ENCODE measurements at places on chromosomes 4 and X.

- DNase-seq: no peak
Observed at GRCh38 chrX:40433160-40433559, 147.6 kb upstream of the ATP6AP2 start.

- no peak for DNase-seq
Observed at GRCh38 chr4:89070041-89070440, 13.1 kb upstream of the FAM13A start.

GRCh38 chrX:119899125-119899524 is 3.4 kb downstream of the AKAP14 start:
- no peak for DNase-seq

DNA sequence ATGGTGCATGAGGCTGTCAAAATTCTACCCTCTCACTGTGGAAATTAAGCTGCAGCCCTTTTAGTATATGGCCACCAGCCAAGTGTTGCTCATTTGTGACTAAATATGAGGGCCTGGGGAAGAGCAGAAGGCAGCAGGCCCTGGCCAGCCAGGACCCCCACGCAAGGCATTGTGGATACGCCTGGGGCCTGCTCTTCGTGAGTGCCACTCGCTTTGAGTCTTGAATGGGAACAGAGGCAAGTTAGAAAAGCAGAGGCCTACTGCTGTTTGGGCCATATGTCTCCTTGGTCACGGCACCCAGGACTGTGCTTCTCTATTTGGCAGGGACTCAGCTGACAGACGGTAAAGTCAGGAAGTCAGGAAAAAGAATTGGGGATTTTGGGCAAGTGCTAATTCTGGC is 10.9 kb downstream of the RTL5 start:
- DNase-seq: no peak

GRCh38 chrX:96841325-96841724 is 42.4 kb upstream of the RPA4 start:
- no peak for DNase-seq

- no peak for DNase-seq
Observed at GRCh38 chrX:119684916-119685224, 8.1 kb downstream of the SEPTIN6 start.

- no peak for DNase-seq
Observed at GRCh38 chr4:70236125-70236524, 6.3 kb upstream of the CSN3 start.

- no peak for DNase-seq
Observed at GRCh38 chr4:14233126-14233525, 605.6 kb upstream of the BOD1L1 start.

DNA sequence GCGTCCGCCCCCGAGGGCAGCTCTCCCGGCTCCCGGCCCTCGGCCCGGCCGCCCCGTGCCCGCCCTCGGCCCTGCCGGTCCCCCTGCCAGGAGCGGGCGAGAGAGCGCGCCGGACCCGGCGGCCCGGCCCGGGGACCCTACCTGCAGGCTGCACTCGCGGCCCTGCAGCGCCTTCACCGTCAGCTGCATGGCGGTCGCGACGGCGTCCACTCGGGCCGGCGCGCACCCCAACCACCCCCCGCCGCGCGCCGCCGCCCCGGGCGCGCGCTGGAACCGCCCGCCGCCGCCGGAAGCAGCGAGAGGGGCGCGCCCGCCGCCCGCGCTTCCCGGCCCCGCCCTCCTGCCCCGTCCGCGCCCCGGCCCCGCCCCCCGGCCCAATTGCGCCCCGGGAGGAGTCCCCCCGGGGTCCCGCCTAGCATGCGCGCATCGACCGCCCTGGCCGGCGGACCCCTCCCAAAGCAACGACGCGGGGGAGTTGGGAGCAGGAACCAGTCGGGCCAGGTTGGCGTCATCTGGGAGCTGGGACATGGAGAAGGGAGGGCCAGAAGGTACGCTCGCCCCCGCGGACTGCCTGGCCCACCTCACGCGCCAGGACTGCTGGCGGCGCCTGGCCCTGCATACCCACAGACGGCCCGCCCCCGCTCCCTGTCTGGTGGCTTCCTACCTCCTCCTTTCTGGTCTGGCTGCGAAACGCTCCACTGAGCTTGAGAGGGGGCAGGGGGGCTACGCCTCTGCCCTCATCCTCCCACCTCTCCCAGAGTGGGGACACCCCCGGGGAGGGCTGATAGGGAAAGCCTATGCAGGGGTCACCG is at the start of gene UBL4A:
UBL4A (minus strand) TSS at position 220 of the 812 bp plus-strand sequence; CDS start at position 189, 31 bp downstream.
- DNase-seq: peak; percentile 29

DNA sequence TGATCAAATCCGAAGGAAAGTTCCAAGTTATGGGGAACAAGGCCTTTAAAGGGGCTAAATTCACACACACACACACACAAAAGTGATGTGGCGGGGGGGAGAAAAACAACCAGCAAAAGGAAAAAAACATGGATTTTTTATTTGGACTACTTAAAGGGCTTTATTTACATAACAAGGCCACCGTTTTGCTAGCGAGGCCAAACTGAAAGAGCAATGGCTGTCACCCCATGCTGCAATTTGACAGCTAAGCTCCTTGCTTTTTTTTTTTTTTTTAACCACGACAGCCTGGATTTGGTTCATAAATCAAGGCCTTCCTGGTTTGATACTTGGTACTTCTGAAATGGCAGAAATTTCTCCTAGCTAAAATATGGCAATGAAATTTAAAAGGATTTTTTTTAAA is 99.6 kb upstream of the PTCHD1 start:
- DNase-seq: no peak

GRCh38 chr4:26862381-26862915 is 1.8 kb downstream of the STIM2 start:
- no peak for DNase-seq

DNA sequence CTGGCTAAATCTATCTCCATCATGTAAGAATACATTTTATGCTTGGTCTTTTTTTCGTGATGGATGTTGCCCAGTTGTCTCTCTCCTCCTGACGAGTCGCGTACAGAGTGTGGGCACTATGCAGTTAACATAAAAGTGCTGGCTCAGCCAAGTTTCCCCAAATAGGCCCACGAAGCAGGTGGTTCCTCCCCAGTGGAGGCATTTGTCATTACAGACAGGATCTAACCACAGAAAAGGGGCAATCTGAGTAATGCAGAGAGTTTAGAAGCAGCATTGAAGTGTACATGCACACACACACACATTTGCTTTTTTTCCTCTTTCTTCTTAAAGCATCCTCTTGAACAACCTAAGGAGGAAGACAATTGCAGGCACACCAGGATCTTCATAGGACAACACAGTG is 188.7 kb upstream of the VCX start:
- DNase-seq: no peak

DNA sequence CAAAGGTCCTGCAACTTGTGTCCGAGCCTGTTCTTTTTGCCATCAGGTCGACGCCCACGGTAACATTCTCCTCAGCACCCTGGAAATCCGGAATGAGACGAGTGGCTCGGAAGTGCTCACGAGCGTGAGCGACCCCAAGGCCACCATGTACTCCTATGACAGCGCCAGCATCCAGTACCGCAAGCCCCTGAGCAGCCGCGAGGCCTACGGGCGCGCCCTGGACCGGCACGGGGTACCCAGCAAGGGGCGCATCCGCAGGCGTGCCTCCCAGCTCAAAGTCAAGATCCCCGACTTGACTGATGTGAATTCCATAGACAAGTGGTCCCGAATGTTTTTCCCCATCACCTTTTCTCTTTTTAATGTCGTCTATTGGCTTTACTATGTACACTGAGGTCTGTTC is 37.9 kb downstream of the COMMD8 start:
- DNase-seq: no peak

- no peak for DNase-seq
Observed at GRCh38 chr4:184382189-184382846, 92.0 kb downstream of the IRF2 start.

- no peak for DNase-seq
Observed at GRCh38 chrX:54776987-54777672, 20.9 kb downstream of the ITIH6 start.

- no peak for DNase-seq
Observed at GRCh38 chr4:180203349-180203748, 2039.9 kb upstream of the TENM3 start.

DNA sequence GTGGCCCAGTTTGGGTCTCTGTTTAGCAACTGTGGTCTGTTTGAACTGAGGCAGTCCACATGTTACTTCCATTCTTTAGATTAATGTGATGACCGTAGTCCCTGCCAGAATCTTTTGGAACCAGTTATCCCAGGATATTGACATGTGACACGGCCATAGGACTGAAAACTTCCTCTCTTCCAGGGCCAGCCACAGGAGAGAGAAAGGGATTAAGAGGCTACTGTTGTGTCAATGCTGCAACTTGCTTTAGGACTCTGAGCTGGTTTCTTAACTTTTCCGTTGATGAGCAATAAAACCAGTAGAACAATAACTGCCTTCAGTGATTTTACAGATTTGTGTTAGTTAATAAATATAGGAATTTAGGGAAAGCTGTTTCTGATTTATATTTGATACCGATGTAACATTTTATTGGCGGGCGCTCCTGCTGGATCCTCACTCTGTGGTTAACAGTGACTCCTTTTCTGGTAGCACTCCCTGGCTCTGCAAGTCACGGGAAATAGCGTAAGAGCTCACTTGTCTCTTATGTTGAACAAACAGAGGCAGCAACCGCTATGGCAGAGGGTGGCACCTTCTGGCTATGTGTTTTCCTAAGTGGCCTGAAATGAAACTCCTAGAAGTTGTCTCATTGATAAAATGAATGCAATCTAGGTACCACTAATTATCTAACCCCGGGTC is 2.5 kb downstream of the TENM3 start:
- DNase-seq: no peak

GRCh38 chrX:27622883-27623282 is 32.7 kb downstream of the DCAF8L2 start:
- no peak for DNase-seq

- no peak for DNase-seq
Observed at GRCh38 chr4:183434264-183434663, 10.2 kb upstream of the CDKN2AIP start.

- no peak for DNase-seq
Observed at GRCh38 chrX:120453985-120454384, 15.1 kb downstream of the LAMP2 start.

GRCh38 chr4:20351360-20352162 is 99.9 kb downstream of the SLIT2 start:
- no peak for DNase-seq

- no peak for DNase-seq
Observed at GRCh38 chr4:8772499-8773123, 99.0 kb downstream of the HMX1 start.

DNA sequence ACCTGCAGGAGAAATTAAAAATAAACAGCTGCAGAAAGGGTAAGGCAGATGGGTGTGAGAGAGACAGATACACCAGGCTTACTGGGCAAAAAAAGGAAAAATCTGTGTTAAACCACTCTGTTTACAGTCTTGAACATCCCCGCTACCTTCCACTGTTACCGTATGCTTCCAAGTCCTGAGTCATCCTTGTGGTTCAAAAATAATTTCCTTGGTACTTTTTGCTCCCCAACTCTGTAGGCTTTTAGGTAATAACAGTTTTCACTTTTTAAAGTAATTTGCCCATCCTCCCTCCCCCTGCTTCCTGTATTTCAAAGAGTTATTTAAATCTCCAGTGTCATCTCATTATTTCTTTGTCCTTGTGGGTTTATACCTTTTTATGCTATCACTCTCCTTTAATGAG is 210.1 kb upstream of the FAT4 start:
- DNase-seq: no peak

- DNase-seq: no peak
Observed at GRCh38 chrX:33285550-33285949, 74.2 kb upstream of the DMD start.

GRCh38 chr4:68074397-68074796 is 55.3 kb downstream of the TMPRSS11F start:
- DNase-seq: no peak

DNA sequence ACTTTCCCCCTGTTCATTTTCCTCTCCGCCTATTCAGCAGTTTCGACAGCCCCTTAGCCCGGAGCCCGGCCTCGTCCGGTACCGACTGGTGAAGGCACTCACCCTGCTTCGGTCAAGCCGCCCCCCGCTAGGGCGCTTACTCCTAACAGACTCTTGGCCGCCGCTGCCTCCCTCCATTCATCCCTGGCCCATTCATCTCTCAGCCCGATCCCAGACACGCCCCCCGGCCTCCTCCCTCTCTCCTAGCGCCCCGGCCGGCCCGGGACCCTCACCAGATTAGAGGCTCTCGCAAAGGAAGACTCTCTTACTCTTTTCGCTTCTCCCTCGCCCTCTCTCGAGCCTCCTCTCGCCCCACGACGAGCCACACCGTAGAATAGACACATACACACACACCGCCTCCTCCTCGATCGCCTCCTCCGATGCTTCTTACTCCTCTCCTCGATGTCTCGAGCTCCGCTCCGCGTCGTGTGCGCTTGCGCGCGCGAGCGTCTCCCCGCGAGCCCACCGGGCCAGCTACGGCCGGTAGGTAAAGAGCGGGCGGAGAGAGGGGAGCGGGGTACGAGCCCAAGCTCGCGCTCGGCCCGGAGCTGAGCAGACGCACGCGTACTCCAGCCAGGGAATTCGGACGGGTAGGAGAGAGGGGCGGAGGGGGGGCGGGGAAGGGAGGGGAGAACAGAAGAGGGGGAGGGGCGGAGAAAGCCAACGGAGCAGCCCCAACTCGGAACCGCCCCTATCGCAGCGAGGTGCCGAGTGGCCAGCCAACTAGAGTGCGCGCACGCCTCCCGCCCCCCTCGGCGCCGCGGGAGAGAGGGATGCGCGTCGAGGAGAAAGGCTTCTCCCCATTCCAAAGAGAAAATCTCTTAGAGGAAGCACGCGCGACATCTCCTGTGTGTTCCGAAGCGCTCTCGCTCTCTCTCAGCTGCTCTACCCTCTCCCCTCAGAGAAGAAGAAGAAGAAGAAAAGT is at the start of gene WNK3:
WNK3 (minus strand) TSS at position 633 of the 964 bp plus-strand sequence.
- peak; percentile 55 for DNase-seq

DNA sequence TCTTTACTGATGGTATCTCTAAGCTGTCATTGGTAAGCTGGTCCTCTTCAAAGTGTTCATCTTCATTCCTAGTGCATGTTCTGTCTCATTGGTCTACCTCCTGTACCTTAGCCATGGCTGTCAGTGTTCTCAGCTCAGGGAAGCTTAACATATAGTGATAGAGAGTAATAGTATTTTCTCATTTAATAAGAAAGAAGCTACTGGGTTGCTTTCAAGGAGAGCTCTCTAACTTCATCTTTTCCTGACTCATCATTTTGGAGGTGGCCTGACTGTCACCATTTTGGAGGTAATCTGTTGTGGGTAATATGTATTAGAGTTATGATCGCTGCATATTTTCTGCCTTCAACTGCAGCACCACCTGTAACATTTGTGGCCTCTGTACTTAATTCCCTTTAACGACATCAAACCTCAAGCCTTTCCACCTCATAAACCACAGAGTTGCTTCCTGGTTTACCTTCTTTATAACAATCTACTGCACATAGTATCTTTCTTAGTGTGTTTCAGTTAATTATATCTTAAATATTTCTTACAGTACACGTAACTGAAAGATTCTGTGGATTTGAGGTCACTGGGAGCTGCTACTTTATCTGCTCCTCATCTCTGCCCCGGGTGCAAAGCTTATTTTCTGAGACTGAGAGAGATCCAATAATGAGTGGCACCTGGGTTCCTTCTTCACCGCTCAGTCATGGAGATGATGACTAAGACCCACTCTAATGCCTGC is 474.0 kb upstream of the TECRL start:
- DNase-seq: no peak

- no peak for DNase-seq
Observed at GRCh38 chrX:131802836-131803626, 220.1 kb upstream of the STK26 start.

GRCh38 chrX:124232523-124233201 is 99.8 kb upstream of the TEX13D start:
- DNase-seq: no peak

Data from NCI-H524 treated with DMSO at 0.1 percent for 48 hours (cell line).